ENCODE measurements at places on chromosomes 6 and 20.
A peak's percentile ranks its signal among the peaks of the same experiment; 100 is the strongest.

DNA sequence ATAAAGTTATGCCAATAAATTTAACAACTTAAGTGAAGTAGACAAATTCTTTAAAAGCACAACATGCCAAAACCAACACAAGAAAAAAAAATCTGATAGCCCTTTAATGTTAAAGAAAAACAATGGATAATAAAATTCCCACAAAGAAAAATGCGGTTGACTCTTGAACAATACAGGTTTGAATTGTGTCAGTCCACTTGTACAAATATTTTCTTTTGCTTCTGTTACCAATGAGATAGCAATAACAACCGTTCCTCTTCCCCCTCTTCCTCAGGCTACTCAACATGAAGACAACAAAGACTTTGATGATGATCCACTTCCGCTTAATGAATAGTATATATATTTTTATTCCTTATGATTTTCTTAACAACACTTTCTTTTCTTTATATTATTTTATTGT lies 283.9 kb upstream of the MAN1A1 start:
- no peak for DNase-seq

DNA sequence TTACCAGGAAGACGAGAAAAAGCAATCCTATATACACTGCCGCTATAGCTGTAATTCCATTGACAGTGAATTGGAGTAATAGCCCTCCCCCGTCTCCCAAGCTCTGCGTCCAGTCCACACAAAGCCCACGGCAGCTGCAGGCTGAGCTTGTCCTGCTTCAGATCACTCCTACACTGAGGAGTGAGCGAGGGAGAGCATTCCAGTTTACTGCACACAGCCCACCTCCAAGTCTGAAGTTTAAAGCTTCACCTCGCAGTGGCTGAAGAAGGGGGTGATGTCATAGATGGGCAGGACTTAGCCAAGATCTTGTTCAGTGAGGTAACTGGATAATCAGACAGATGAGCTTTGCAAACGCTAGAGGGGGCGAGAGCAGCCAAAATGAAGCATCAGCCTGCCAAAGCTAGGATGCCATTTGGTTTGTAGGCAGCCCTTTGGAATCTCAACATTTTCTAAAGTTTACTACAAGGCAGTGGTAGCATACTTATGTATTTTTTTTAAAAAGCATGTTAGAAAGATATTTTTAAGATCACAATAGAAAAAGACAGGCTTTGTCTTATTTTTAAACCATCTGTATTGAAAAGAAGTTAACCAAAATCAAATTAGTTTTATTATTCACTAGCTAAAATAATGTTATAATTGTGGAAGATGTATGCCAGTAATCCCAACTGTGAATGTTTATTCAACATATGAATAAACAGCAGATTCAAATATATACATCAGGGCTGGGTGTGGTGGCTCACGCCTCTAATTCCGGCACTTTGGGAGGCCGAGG lies at the start of gene FLRT3:
Gene FLRT3, minus strand, starts transcription at position 213 of the 772 bp plus-strand sequence. CDS start 10,106 bp downstream, outside the sequence.
- peak; percentile 99 for DNase-seq

GRCh38 chr20:20465252-20465651 lies 97.3 kb downstream of the INSM1 start:
- peak; percentile 24 for DNase-seq

DNA sequence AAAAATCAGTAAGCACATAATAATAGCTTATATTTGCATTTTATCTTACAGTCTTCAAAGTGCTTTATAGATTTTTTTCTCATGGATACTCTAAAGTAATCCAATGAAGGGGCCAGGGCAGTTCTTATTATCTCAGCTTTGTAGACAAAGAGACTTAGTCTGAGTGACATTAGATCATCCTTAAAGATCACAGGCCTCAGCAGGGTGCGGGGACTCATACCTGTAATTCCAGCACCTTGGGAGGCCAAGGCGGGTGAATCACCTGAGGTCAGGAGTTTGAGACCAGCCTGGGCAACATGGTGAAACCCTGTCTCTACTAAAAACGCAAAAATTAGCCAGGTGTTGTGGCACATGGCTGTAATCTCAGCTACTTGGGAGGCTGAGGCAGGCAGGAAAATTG lies 14.5 kb downstream of the FERMT1 start:
- no peak for DNase-seq

DNA sequence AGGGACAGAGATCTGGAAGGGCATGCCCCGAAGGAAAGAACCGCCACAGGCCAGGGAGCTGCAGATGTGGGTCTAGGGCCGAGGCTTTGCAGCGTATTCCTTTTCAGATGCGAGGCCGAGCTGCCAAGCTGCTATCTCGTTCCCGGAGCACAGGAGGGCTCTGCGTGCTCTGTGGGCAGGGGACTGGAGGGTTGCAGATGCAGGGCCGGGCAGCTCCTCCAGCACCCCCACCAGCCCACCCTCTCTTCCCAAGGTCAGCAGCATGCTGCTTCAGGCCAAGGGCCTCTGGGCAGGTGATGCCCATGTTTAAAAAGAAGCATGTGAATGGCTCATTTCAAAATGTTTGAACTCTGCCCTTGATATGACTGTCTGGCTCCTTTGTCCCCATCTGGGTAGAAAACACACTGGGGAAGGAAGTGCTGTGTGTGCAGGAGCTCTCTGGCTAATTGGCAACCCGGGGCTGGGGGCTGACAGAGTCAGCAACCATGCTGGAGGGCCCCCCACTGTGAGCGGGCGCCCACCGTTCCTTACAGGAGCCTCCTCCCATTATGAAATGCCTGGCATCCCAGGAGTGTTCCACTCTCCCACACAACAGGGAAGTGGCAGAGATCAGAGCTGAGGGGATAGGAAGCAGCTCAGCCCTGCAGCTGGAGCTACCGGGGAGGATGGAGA lies 353.3 kb downstream of the ZFAND3 start:
- no peak for DNase-seq

- no peak for DNase-seq
Measured at GRCh38 chr6:49556429-49556837, 6.0 kb downstream of the C6orf141 start.

GRCh38 chr6:127866766-127867165 lies 34.1 kb downstream of the THEMIS start:
- DNase-seq, result no peak

GRCh38 chr6:42331019-42331418 lies 113.4 kb upstream of the MRPS10 start:
- no peak for DNase-seq

DNA sequence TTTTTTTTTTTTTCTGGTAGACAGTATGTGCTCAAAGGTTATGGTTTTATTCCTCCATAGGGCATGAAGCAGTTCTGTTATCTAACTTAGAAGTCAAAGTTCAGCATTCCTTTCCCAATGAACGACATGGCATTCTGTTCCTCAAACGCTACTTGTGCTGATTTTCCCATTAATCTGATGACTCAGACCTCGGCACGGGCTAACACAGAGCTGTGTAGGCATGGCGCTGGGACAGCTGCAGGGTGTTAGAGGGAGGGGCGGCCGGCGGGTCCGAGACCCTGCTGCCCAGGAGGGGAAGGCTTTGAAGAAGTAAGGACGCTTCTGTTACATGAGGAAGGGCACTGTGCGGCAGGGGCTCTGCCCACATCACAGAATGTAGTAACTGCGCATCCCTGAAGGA lies 93.6 kb upstream of the AGPAT4 start:
- DNase-seq, result no peak

DNA sequence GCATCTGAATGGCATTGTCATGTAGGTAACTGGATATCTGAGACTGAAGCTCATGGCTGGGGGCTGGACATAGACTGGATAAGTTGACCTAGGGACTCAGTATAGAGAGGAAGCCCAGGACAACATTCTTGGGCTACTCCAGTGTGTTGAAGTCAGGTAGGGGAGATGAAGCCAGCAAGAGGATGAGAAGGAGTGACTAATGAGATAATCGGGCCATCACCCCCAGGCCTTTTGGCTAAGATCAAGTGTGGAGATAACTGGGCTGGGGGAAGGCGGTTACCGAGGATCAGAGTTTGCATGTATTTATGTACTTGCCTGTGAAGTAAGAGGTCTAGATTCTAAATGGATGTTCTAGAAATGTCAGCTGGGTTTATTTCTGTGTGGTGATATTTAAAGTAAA lies 73.4 kb downstream of the ELOVL2 start:
- DNase-seq, result no peak

GRCh38 chr6:1297746-1298145 lies 14.2 kb upstream of the FOXQ1 start:
- no peak for DNase-seq

Measured in NCI-H446 treated with DMSO at 0.1 percent for 48 hours (cell line).